ENCODE measurements at places on chromosomes 7 and 10. TPM values are rescaled to one million over a fixed set of nuclear protein-coding genes. Genes with fewer than 3 reads are reported as not detected.

DNA sequence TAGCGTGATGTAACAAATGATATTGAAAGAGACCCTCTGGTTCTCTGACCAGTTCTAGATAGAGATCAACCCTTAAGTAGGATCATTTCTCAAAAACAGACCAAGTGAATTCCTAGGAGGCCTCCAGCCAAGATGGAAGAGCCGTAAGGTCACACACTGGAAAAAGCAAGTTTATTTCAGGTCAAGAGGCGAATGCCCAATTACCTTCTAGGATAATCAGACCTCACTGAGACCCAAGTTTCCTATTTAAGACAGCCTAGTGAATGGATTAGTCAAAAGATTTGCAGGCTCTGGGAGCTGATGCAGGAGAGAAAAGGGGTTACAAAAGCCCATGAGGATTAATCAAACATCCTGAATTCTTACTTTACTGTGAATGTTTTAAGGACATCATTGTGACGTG is 486.1 kb upstream of the NRP1 start:
- peaks cover 9% of the 10 kb centered on the region for H3K4me1 ChIP-seq
- no peak overlapping the region for H3K4me3 ChIP-seq
- H3K36me3 ChIP-seq, result no peaks in the 10 kb centered on the region
- no peaks in the 10 kb centered on the region for H3K27me3 ChIP-seq

ITPRID1 gene
- total RNA-seq, result 1.4 TPM

MSRB2 gene
- 9.6 TPM for total RNA-seq

PPP1R17 gene
- 2.6 TPM for total RNA-seq

- DNase-seq, result no peak
- peaks cover 15% of the 10 kb centered on the region for H3K36me3 ChIP-seq
These were observed 140.7 kb downstream of the GRK5 start for GRCh38 chr10:119348106-119348505.

DNA sequence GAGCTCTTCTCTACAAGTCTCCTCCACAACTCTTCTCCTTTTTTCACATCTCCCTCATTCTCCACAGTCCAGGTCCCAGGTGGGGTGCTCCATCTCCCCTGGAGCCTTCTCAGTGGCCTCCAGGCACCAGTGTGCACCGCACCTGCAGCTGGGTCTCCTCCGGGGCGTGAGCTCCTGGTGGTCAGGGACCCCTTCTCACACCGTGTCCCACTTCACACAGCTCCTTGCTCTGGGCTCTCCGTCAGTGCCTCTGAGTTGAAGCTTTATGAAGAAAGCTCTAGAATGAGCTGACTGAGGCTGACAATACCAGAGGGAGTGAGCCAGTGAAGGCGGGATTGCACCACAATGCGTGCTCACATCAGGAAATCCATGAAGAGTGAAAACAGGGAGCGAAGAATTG is 290.2 kb downstream of the DNAJB6 start:
- no peak overlapping the region for H3K27ac ChIP-seq
- H3K4me1 ChIP-seq, result no peaks in the 10 kb centered on the region
- no peak for DNase-seq
- no peak overlapping the region for H3K4me3 ChIP-seq

DNA sequence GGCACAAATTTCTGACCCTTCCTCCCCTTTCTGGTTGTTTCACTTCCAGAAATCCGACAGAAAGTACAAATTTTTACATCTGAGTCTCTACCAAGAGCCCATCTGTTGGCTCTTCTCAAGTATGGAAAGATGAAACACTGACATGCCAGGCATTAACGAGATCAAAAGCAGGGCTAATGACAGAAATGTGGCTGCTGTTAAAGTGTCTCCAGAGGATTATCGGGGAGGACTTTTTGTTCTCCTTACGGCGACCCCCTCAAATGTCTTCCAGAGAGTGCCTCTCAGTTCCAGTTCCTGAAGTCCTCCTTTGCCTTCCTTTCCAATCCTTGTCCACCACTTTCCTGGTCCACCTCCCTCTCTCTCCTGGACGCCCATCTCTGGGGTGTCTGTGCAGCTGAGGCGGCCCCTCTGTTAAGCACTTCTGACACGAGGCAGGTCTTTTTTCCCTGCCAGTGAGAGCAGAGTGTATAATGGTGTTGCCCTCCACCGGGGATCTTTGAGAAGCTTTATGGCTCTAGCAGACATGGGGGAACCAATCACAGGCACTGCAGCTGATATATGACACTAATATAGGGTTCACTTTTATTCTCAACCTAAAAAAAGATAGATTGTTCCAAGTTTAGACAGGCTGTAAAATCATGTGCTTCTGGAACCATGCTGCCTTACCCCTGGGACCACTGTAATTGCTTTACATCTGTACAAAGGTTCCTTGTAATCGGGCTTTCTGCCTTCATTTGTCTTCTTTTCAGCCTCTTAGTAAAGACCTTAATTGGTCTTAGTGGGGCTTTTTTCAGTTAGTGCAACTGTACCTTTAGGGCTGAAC is 757.1 kb downstream of the AUTS2 start:
- no peak overlapping the region for H3K4me3 ChIP-seq
- no peak for DNase-seq

LGI1 gene
- total RNA-seq, result not detected

DNA sequence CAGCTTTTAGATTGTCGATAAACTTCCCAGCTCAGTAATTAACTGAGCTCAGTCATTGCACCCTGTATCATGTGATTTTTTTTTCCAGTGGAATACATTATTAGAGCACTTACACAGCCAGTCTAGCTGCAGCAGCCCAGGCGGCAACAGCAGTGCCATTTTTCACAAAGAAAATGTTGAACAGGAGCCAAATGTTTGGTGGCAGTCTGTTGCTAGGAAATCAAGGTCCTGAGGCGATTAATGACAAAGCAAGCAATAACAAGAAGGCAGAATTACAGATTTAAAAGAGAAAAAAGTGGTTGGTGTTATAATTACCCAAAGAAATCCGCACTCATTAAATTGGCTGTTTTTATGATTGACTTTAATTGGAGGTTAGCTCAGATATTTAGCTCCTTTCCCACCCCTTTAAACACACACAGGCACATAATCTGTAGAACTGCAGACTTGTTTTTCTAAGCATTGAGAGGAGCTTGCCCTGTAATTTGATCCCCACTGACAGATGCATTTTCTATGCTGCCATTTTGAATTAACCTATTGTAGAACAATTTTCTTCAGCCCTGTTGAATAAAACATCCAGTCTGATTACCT is 267.4 kb downstream of the ADK start:
- no peaks in the 10 kb centered on the region for H3K27me3 ChIP-seq
- H3K36me3 ChIP-seq, result peaks cover 8% of the 10 kb centered on the region
- H3K4me3 ChIP-seq, result peak overlapping the region; percentile 26
- no peak for DNase-seq

- no peak overlapping the region for H3K4me3 ChIP-seq
- peaks cover 69% of the 10 kb centered on the region for H3K4me1 ChIP-seq
- peak overlapping the region; percentile 87 for H3K27ac ChIP-seq
- no peaks in the 10 kb centered on the region for H3K27me3 ChIP-seq
- H3K36me3 ChIP-seq, result peaks cover 17% of the 10 kb centered on the region
- no peak for DNase-seq
These were observed 37.3 kb downstream of the CYP17A1 start for GRCh38 chr10:102799691-102800471.

DNA sequence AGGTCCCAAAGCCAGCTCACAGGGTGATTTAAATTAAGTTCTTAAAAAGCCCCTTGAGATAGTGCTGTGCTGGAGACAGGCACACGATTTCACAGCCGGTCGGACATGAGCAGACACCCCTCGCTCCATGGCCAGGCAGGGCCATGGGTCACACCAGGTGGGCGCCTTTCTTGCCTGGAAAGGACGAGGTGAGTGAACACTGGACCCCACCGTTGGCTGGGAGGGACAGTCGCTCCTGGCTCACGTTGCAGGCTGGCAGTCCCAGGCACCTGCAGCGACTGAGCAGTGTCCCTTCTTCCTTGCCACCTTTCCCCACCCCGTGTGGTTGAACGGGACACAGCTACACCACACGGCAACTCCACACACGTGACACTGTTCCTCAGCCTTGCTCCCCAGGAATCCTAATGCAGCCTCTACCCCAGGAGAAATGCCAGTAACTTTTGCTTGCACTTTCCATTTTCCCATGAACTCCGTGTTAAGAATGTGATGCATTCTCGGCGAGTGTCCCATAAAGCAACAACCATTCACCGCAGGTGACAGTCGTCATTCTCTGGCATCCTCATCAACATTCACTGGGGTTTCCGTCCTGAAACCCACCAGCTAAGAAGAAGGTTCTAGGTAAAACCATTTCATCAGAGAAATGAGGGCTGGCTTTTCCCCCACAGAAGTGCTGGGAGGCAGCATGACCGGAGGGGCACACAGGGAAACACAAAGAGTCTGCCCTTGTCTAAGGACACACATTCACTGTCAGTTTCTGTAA is 217.4 kb downstream of the ZMYND11 start:
- no peaks in the 10 kb centered on the region for H3K4me1 ChIP-seq
- peaks cover 3% of the 10 kb centered on the region for H3K36me3 ChIP-seq
- no peak overlapping the region for H3K27ac ChIP-seq
- no peaks in the 10 kb centered on the region for H3K27me3 ChIP-seq
- no peak overlapping the region for H3K4me3 ChIP-seq
- no peak for DNase-seq

PRR15 gene
- total RNA-seq, result 21.2 TPM

DNA sequence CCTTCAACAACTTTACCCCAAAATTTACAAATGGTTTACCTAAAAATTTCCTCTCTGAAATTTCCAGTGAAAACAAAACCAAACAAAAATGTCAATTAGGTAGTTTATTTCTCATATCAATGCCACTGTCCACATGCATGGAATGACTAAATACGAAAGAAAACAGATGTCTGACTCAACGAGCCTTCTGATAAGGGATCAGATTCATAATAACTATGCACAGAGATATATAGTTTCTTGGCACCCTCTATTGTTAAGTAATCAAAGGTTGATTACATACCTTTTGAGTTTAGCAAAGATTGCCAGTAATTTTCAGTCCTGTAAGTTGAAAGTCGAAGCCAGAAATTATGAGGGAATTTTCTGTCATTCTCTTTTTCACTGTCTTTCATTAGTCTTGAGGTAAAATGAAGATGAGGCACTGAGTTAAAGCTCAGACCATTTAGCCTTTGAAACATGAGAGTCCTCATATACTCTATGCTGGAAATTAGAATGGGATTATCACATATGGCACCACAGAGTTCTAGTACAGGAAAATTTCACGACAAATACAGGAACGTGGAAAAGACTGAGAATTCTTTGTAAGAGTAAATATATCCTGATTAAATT is 519.1 kb upstream of the ANKRD30A start:
- H3K27ac ChIP-seq, result no peak overlapping the region
- no peak for DNase-seq
- no peak overlapping the region for H3K4me3 ChIP-seq
- no peaks in the 10 kb centered on the region for H3K36me3 ChIP-seq
- no peaks in the 10 kb centered on the region for H3K27me3 ChIP-seq
- H3K4me1 ChIP-seq, result peaks cover 6% of the 10 kb centered on the region

DNA sequence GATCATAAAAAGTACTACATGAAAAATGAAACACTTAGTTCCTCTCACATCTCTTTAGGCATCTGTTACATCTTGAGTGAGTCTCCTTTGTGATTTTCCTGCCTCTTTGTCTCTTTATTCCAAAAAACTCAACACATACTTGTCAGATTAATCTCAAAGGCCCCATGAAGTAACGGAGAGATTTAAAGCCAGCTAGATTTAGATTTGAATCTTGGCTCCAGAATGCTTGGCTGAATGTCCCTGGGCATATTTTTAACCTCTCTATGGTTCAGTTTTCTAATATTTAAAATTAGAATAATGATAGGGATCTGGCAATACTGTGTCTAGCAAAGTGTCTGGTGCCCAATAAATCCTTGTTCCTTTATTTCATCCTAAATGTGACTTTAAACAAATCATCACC is 140.0 kb downstream of the DGKB start:
- no peaks in the 10 kb centered on the region for H3K36me3 ChIP-seq
- DNase-seq, result no peak
- H3K27ac ChIP-seq, result no peak overlapping the region
- peaks cover 10% of the 10 kb centered on the region for H3K4me1 ChIP-seq

- H3K4me1 ChIP-seq, result no peaks in the 10 kb centered on the region
- H3K27ac ChIP-seq, result no peak overlapping the region
- H3K36me3 ChIP-seq, result no peaks in the 10 kb centered on the region
These were observed 262.8 kb upstream of the IMMP2L start for GRCh38 chr7:111825046-111825445.
